Amygdala (tissue), 56 donors: ENCODE measurements at places on chromosomes 4 and X.

- no peak for DNase-seq
These were observed 37.7 kb downstream of the NBDY start for GRCh38 chrX:56766554-56767347.

DNA sequence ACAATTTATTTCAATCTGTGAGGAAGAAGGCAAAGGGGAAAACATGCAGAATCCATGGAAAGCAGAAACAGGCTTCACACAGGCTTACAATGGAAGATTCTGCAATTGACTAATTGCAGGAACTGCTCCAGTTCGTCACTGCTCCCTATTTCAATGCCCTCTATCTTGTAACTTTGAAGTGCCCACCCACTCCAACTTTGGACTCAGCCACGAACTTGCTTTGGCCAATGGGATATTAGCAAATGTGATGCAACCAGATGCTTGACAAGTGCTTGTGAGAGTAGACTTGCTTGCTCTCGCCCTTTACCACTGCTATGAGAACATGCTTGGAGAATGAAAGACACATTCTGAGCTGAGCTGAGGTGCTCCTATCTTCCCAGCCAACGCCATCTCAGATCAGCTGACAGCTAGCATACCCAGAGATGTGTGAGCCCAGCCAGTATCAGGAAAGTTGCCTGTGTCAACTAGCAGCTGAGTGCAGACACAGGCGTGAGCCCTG is 105.7 kb upstream of the PTCHD1 start:
- no peak for DNase-seq

DNA sequence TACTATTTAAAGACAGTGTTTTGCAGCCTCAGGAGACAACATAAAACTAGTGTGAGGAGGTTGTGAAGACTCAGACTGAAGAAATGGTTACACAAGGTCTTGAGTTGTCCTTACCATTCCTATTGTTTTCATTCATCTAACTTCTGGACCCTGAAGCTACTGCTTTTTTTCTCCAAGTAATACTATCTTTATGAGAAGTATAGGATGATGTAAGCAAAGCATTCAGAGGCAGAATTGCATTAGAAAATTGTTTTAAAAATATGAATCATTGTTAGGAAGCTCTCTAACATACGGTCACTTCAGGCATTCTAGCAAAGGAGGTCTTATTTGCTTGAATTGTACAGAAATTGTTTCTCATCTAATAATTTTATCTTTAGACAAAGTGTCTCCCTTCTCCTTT is 357.8 kb downstream of the TLL1 start:
- DNase-seq = no peak

DNA sequence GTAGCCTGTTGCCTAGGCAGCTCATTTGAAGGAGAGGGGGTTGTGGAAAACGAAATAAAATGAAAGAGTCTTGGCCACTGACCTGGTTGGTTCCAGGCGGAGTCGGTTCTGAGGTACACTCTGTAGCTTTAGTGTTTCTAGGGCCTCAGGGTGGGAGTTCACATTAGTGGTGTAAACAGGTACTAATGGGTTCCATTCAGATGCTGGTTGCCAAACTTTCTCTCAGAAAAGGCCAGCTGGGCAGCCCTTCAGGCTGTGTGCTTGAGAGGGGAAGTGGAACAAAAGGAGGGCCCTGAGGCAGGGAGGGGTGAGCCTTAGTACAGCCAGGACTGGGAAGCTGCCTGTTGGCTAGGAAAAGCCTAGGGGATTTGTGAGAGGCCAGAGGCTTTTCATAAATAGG is 24.8 kb downstream of the NHSL2 start:
- no peak for DNase-seq

DNA sequence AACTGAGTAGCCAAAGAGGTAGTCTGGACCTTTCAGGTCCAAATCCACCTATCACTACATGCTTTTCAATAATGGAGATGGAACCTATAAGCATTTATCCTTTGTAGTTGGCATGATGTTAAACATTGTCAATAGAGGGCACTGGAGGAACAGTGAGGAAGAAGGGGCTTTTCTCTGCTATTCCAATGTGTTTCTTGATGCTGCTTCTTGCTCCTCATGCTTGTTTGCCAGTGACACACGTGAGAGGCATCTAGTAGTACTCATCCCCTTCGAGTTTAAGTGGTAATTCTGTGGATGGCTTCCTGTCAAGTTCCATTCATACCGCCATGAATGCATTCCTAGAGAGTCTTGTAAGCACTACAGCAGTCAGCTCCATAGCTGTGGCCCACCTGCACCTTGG is 84.0 kb downstream of the NAA11 start:
- DNase-seq = no peak

DNA sequence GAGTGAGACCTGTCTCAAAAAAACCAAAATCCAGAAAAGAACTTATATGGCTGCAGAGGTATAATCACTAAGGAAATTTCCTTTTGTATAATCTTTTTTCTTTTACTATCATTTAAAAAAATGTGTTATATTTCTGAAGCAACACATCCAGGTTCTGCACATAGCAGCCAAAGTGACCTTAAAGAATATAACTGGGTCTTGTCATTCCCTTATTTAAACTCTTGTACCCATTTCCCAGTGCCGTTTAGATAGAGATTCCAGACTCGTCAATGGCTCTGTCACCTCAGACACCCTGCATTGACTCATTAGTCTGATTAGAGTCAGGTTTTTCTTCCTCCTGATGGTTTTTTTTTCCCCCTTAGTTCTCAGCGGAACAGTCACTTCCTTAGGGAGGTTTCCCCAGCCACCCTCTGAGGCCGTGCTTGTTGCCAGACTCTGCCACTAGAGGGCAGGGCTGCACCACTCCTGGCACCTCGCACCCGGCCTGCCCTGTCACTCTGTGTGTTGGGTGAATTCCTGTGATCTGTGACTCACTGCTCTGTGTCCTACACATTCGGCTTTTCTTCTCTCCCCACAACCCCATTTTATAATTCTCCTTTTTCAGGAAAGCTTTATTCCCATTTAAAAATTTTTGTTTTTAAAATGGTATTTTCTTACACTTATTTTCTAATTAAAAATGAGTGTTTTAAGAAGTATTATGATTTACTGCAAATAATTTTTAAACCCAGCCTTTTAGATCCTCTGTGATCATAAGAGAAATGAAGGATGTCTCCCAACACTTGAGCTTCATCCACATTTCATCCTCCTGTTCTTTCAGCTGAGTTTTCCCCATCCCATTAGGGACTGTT is 32.1 kb downstream of the HTT start:
- peak; percentile 38 for DNase-seq

DNA sequence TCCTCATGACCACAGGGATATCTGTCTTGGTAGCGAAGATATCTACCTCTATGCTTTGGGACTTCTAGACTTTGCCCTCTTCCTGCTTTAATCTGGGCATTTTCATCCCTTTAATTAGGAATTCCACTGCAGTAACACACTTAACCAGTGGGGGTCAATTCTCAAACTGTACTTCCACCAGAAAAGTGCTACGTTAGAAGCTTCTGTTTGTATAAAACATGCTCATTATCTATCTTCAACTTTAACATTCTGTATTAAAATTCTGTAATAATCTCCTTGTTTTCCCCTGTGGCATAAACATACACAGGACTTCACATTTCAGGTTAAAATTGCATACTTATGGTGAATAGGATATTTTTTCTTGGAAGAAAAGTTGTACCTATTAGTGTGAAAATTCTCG is 105.6 kb downstream of the AMMECR1 start:
- DNase-seq = no peak

DNA sequence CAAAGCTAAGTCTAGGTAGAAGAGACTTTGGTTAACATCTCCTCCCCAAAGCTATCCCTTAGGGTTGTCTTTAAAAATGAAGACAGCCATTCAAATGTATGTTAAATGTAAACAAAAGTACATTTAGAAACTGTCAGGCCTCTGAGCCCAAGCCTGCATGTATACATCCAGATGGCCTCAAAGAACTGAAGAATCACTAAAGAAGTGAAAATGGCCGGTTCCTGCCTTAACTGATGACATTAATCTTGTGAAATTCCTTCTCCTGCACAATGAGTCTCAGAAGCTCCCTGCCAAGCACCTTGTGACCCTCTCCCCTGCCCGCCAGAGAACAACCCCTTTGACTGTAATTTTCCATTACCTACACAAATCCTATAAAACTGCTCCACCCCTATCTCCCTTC is 377.9 kb downstream of the FAM133A start:
- no peak for DNase-seq

- no peak for DNase-seq
These were observed 139.7 kb downstream of the MAPK10 start for GRCh38 chr4:86220121-86220520.

DNA sequence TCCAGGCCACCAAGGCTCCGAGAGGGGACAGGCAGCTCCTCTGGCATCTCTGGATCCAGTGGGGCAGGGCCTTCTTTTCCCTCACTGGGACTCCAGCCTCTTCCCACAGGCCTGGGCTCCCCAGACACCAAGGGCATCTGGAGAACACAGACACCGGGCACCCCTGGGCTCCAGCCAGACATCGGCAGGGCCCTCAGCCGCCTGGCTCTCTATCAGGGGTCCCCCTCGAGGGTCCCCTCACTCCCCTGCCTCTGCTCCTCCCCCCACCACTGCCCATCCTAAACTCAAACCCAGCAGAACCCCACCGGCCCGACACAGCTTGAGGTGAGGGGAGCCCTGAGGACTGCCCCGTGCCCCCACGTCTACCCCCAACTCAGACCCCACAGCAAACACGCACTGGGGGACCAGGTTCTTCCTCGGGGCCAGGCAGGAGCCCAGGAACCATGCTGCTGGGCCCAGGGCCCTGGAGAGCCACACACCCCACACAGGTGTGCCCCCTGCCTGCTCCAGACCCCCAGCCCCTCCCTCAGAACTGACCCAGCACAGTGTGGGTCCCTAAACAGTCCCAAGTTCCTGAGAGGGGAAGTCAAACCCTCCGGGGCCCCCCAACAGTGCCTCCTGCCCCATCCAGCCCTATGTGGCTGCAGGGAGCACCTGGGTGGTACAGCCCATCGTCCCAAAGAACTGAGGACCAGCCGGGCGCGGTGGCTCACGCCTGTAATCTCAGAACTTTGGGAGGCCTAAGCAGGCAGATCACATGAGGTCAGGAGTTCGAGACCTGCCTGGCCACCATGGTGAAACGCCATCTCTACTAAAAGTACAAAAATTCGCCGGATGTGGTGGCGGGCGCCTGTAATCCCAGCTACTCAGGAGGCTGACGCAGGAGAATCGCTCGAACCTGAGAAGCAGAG is 86.8 kb downstream of the FAM53A start:
- no peak for DNase-seq

DNA sequence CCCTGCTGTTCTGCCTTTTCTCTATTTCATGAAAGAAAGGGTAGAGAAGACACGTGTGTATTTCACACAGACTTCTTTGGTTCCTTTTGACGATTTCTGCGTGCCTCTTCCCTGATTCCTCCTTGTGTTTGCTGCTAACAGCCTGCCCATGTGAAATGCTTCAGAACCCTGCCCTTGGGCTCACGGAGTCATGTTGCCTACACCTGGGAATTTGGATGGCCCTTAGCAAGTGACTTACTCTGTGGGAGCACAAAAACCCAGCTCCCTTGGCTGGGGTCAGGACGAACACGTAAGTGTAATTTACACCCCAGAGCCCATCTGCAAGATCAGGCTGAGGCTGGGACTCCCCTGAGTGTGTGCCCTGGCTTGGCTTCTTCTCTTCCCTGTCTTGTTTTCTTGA is 220.3 kb upstream of the BCOR start:
- no peak for DNase-seq

DNA sequence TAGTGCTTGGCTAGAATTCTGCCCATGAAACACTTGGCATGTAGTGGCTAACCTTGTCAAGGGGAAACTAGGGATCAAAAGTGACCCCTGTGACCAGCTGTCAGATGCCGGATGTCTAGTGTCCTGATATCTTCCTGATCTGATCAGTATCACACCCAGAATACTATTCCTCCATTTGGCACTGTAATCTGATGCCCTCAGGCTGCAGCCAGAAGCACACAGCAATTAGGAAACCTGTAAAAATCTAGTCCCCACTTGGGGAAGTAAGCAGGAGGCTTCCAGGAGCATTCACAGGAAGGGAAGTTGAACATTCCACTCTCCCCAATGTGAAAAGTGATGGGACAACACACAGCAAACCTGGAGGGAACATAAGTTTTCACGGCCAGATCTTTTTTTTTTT is 125.1 kb downstream of the HS6ST2 start:
- no peak for DNase-seq

DNA sequence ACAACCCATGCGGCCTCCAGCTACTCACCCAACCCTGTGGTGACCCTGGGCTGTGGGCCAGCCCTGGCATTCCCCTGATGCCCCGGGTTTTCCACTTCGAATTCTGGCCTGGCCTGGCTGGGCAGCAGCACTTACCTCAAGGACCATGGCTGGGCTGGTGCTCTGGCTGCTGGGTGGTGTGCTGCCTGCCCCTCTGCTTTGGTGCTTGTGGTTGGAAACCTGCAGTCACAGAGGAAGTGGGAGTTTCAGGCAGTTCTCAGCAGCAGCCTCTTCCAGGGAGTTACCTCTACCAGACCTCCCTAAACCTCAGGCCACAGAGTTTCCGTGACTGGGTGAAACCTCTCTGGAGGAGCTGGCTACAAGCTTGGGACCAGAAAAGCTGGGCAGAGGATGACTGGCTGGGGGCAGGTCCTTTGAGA is at the start of gene CXCR3:
TSS of gene CXCR3 (minus strand) at position 209 of the 419 bp plus-strand sequence. CDS start at position 147, 62 bp downstream.
- no peak for DNase-seq
